Activated CD4-positive, alpha-beta T cell treated with anti-CD3 and anti-CD28 coated beads, Interleukin-2, amount 50 U/mL, for 16 hours (primary cell): ENCODE measurements at places on chromosomes 16 and 17.

DNA sequence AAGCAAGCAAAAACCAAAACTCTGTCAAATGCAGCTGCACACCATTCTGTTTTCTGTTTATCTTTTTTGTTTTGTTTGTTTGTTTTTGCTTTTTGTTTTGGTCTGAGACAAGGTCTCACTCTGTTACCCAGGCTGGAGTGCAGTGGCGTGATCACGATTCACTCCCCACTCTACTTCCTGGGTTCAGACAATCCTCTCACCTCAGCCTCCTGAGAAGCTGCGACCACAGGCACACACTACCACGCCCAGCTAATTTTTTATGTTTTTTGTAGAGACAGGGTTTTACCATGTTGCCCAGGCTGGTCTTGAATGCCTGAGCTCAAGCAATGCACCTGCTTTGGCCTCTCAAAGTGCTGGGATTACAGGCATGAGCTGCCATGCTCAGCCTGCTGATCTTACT, 19.3 kb upstream of the SLFN13 start:
- peak; percentile 4 for DNase-seq

DNA sequence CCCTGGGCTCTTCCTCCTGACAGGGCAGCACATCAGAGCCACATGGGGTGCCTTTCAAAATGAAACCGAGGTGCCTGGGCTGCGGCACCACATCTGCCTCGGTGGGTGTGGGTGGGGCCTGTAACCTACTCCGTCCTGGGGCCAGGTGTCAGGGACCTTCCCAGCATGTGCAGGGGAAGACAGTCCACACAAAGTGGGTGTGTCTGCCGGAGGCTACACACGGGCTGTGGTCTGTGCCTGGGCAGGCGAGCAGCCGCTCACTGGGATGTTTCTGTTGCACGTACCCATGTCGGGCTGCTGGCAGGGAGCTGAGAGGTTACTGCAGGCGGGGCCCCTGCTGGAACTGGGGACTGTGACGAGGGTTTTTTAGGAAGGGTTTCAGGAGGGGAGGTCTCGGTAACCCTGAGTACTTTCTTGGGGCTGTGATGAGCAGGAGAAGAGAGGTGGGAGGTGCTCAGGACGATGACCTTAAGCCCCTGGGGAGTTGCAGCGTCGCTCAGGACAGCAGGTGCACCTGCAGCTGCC, 351.2 kb downstream of the SEC14L1 start:
- DNase-seq, result peak; percentile 31

DNA sequence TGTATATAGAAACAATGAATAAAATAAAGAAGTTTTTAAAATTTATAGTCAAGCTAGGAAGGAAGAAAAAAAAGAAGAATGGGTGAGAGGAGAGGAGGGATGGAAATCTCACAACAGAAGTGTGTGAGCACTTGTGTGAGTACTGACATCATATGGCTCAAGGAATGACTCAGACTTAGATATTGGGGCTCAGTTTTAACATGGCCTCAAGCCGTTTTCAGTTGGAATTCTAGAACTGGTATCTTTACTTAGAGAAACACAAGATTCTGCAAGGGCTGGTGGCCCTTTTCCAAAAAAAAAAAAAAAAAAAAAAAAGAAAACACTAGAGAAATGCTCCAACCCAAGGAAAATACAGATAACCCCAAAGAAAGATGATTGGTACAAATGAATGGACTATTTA, 55.1 kb downstream of the STXBP4 start:
- DNase-seq, result no peak

- peak; percentile 88 for DNase-seq
Measured at GRCh38 chr16:28990375-28991040, 5.7 kb downstream of the LAT start.

GRCh38 chr17:41527063-41528023, 765 bp downstream of the KRT19 start:
- no peak for DNase-seq

- DNase-seq, result no peak
Measured at GRCh38 chr16:46839986-46840443, 9.0 kb upstream of the C16orf87 start.

DNA sequence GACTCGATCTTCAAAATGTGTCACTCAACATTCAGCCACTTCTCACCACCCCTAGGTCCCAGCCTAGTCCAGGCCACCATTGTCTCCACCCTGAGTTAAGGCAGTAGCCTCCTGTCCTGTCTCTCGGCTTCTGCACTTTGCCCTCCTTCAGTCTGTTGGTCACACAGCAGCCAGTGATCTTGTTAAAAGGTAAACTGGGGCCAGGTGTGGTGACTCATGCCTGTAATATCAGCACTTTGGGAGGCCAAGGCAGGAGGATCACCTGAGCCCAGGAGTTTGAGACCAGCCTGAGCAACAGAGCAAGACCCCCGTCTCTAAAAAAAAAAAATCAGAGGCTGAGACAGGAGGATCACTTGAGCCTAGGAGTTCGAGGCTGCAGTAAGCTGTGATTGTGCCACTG, 25.8 kb downstream of the WWP2 start:
- DNase-seq, result no peak

GRCh38 chr17:81526662-81527571, 1.3 kb upstream of the FSCN2 start:
- DNase-seq, result no peak

GRCh38 chr17:32523827-32524552, 37.2 kb downstream of the CDK5R1 start:
- DNase-seq, result peak; percentile 82

DNA sequence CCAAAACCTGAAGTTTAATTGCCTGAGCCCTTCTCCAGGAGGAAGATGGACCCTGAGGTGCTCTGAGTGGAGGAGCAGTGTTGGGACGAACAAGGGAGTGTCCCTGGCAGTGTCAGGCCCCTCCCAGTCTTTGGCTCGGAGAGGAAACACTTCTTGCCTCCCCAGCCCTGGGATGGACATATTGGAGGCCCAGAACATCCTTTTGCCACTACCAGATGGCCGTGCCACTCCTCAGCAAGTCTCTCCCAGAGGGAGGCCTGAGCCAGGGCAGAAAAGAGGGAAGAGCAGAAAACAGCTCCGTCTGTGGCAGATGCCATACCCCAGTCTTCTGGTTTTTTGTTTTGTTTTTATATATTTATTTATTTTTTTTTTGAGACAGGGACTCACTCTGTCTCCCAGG, 91.5 kb upstream of the CRHR1 start:
- no peak for DNase-seq

GRCh38 chr17:43384476-43384862, 14.3 kb upstream of the ARL4D start:
- no peak for DNase-seq

DNA sequence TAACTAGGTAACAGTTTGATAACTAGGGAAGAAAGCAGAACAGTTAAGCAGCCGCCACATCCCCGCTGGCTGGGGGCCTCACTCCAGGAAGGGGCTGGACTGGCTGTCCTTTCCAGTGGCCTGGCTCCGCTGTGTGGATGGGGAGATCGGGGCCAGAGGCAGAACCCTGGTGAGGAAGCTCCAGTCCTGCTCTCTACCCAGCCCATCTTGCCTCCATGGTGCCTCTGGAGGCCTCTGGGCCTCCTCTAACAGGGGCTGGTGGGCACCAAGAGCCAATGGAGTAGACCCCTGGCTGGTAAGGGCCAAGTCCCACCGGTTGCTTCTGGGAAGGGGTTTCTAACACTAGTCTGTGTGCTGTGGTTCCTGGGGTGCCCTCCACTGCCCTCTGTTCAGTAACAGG, 8.1 kb downstream of the CNP start:
- DNase-seq, result no peak

DNA sequence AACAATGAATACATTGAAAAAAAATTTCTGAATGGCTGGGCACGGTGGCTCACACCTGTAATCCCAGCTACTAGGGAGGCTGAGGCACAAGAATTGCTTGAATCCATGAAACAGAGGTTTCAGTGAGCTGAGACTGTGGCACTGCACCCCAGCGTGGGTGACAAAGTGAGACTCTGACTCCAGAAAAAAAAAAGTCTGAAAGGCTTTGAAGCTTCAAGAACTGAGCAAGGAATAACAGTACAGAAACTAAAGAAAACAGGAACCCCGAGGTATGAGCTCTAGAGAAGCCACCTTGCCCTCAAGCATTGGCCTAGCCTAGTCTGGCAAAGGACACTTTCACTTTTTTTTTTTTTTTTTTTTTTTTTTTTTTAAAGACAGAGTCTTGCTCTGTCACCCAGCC, 45.0 kb downstream of the TEX2 start:
- peak; percentile 24 for DNase-seq

DNA sequence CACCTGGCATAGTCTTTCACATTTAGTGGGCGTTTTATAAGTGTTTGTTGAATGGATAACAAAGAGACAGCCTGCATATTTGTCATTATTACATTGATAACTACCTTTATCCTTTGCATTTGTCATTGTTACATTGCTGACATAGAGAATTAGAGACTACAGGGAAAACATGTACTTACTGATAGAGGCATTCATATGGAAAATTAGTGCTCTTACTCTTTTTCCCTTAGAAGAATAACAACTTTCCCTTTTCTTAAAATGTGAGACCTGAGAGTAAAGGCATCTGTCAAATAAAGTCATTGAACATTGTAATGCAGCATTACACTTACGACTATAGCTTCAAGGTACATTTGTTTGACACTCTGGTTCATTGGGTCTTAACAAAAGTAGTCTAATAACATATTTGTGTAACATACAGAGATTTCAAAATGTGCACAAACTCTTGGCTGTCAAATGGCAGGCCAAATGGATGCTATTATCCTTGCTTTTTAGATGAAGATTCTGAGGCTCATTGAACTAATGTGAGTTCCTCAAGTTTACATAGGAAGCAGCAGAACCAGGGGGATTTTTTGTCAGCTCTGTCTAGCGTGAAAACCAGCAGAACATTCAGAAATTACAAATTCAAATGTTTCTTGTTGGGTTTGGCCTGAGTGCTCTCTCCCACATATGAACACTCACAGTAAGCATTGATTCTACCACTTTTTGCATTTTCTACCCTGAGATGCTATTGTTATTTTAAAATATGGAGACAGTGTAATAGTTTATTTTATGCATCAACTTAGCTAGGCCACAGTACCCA, 28.5 kb downstream of the SMIM36 start:
- DNase-seq, result no peak

- DNase-seq, result no peak
Measured at GRCh38 chr17:14712611-14713021, 411.7 kb downstream of the HS3ST3B1 start.

DNA sequence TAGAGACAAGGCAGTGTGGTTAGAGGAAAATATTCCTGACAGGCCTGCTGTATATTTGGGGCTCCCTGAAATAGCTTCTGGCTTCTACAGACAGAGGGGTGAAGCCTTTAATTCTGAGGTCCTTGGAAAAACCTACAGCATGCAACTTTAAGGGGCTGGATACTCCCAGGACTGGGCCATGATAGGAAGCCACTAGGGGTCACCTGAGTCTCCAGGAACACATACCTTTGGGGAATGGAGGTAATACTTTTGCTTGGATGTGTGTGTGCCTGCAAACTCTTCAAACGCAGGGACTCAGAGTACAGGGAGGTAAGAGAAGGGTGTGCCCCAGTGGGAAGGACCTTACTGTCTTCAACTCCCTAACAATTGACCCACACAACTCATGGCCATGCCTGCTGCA, 4.1 kb downstream of the ASIC2 start:
- DNase-seq, result no peak

DNA sequence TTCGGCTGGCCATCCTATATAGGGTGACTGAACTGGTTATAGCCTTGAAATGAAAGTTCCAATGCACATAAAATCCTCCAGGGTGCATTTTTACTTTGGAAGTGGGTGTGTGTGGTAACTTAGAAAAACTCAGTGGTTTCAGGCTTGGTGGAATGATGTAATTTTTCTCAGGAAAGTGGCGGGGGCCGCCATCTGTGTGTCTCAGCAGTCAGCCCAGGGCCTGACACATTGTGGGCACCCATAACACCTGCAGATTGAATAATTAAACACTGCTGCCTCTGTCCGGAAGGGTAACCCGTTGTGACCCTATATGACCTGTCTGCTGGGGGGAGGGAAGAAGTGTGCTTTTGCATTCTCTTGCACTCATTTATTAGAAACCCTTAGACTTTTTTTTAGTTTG, 2.2 kb upstream of the PDP2 start:
- peak; percentile 72 for DNase-seq

DNA sequence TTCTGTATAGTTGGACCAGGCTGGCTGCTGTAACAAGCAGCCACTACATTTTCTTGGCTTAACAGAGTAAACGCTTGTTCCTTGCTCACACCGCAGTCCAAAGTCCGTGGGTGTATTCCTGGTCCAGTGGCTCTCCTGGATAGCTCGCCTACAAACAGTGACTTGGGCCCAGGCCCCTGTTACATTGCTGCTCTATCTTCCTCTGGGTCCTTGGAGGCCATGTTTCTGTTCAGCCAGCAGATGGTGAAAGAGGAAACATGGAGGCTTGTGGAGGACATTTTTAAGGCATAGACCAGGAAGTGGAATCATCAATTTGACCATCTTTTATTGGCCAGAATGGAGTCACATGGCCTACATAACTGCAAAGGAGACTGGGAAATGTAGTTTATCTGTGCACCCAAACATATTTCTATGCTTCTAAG, 55.1 kb downstream of the ATP2C2 start:
- peak; percentile 46 for DNase-seq

DNA sequence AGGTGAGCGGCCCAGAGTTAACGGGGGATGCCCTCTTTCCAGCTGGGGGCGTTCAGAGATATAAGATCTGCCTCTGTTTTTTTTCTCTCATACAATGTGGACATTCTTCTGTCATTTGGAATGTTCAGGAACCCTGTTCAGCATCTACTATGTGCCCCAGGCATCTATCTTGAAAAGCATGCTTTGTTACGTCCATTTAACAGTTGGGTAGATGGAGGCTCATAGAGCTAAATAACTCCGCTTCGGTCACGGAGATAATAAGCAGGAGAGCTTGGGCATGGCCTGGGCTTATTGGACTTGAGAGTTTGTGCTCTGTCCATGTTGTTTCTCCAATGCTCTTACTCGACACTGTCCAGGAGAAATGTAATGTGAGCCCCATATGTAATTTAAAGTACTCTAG, 6.1 kb downstream of the DHODH start:
- no peak for DNase-seq

GRCh38 chr17:57699751-57700219, 45.3 kb downstream of the CCDC182 start:
- DNase-seq, result no peak

DNA sequence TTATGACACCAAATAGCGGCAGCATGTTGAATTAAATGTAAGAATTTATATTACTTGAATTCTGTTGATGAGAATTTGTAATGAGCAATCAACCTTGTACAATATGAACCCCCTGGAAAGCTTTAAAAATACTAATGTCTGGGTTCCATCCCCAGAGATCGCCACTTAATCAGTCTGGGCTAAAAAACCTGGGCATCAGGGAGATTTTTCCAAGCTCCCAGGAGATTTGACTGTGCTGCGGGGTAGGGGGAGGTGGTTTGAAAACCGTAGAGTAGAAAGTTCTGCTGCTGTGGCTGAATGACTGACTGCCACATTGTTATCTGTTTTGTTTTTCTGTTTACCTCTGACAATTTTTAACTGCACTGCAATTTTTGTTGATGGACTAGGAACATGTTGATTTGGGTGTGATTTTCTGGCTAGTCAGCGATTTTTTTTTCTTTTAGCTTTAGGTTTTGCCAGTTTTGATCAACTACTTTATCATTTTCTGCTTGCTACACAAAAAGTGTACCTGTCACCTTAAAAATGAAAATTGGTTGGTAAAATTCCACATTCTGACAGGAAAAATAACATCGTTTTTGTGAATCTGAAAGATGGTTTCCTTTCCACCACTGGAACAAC, 79.3 kb downstream of the PCTP start:
- no peak for DNase-seq

GRCh38 chr16:86530251-86531190, 20.2 kb downstream of the FOXF1 start:
- no peak for DNase-seq

- DNase-seq, result no peak
Measured at GRCh38 chr17:19410091-19410490, 941 bp upstream of the RNF112 start.

- peak; percentile 57 for DNase-seq
Measured at GRCh38 chr16:2473999-2474876, 689 bp upstream of the TBC1D24 start.
